ENCODE measurements at places on chromosomes 1 and 21.

DNA sequence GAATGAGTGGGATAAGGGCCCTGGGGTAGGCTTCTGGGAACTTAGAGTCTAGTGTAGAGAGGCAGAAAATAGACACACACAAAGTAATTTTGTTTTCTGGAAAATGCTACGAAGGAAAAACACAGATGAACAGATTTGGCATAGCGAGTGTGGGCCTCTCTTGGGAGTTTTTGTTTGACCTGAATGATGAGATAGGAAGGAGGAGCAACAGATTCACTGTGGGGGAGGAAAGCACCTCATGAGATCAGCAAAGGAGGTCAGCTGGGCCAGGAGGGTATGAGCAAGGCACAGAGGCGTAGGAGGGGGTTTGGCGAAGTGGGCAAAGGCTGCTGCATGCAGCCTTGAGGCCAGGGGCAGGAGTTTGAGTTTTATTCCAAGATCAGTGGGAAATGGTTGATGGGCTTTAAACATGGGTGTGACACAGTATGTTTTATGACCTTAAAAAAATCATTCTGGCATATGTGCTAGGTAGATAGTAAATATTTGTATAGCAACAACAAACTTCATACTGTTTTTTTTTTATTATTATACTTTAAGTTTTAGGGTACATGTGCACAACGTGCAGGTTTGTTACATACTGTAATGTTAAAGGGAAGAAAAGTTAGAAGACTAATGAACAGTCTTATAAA lies 57.9 kb downstream of the FGGY start:
- no peak for DNase-seq

DNA sequence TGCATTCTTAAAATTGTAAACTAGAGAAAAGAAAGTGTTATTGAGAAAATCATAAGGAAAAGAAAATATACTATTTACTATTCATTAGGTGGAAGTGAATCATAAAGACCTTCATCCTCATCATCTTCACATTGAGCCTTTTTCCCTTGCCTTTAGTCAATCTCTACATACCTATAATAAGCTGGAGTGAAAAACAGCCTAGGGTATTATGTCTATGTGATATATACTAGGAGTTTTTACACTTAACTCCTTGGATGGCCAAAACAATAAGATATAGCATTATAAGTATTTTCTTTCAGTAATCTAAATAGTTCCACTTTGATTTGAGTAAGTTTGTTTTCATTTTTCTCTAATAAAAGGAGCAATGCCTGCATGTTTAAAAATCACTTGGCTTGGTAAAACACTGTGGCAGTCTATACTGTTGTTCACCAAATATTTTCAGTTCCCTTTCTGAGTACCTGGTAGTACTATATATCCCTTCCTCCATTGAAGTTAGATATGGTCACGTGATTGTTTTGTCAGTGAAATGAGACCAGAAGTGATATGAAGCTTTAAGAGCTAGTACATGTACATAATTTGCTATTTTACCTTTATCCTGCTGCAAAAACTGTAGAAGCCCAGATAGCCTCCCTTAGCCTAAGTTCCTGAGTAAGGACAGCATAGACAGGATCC lies 78.3 kb downstream of the CLEC20A start:
- no peak for DNase-seq

DNA sequence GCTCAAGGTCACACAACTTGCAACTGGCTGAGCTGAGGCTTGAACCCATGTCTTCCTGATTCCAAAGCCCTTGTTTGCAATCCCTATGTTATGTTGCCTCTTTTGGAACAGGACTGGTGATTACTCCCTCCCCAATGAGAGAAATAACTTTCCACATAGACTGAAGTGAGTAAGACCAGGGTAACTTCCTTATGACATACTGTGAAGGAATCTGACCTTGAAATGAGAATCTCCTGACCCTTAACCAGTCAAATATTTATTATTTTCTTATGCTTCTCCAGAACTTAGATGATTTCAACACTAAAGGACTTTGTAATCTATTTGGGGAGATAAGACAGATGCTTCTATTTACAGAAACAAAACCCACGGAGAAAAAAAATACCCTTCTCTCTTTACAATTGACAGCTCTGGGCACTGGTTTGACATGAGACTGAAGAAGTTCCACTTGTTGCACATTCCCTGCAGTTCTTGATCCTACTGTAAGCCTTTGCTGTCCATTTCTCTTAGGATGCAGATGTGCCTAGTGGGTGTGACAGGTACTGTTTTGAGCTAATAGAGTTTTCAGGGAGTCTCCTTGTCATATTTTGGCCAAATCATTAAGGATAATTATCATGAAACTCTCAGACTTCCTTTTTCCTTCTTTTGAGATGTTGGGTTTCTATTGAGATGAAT lies 3.9 kb upstream of the RPTN start:
- no peak for DNase-seq

DNA sequence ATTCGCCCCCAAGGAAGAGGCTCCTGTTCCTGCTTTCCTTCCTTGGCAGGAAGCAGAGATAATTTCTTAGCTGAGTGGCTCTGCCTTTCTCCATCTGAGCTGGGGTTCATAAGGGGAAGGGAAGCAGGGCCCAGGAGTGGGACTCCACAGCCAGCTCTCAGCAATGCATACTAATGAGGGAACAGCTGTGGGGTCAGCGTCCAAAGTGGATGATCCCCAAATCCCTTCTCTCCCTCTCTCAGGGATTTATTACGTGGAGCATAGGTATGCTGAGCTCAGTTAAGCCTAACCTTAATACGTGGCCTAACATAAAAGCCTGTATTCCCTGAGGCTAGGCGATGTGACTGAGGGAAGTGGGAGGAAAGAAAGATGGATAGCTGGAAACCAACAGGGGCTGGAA lies 87.3 kb upstream of the CTTNBP2NL start:
- DNase-seq = no peak

DNA sequence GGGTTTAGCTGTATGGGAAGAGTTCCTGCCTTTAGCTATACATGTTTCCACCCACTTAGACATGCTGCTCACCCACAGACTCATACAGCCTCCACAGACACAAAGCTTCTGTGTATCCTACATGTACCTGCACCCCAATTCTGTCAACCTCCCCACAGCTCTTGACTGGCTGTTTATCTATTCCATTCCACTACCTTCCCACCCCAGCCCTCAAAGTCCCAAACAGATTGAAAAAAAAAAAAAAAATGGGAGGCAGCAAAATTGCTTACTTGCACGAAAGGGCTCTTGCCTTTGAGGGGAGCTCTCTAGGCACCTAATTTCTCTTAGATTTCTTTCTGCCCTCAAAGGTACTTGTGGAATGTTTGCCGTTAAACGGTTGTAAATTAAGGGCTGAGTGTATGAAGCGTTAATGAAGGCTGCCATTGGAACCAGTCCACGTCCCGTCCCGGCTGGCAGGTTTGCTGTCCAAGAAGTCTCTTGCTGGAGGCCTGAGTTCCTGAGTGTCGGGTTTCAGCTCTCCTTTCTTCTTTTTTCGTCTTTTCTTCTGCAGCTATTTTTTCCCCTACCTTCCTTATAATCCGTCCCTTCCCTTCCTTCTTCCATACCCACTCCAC lies 43.6 kb downstream of the PBX1 start:
- DNase-seq = peak; percentile 68

GRCh38 chr1:94743862-94744261 lies 76.3 kb upstream of the SLC44A3 start:
- no peak for DNase-seq

DNA sequence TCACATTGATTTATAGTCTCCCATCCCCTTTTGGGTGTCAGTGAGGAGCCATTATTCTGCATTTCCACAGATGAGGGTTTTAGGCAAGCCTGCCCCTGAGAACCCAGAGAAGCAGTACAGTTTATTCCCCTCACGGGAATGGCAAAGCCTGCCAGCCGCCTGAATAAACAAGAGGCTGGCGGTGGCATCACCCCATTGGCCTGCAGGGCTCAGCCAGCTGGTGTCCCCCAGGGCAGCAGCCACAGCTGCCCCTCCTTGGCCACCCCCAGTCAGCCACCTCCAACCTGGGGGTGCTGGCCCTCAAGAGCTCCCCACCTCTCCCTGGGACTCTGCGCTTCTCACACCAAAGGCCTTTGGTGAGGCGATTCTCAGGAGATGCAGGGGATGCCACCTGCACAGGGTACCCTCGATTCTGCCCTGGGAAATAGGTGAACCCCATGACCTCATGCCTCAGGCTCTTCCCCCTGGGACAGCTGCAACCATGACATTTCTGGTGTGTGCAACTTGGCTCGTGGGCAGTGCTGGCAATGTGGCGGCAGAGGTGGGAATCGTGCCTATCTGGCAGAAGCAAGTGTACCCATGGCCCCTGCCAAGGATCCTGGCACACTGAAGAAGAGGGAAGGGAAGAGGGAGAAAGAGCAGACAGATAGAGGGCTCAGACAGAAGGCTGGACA lies 14.0 kb downstream of the OLFML2B start:
- no peak for DNase-seq

GRCh38 chr21:38806153-38806941 lies 618 bp downstream of the ETS2 start:
- DNase-seq = peak; percentile 47

Measured in HAP-1 (cell line).